NCI-H2029 treated with DMSO at 0.1 percent for 48 hours (cell line): ENCODE measurements at places on chromosomes 7 and 10.

DNA sequence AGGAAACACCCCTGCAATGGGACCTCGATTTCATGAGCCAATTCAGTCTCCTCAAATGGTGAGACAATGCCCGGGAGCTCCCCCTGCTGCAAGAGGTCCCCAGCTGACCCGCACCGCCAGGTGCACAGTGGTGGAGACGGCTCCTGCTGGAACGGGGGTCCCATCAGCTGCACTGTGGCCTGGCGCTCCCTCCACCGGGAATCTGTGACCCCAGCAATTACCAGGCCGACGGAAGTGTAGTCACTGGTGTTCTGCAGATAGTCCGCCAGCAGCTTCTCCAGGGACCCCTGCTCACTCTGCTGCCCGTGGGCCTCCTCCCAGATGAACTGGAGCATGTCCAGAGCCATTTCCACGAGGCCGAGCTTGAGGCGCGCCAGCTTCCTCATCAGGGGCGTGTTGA, 64.9 kb upstream of the NKX6-2 start:
- DNase-seq: no peak

DNA sequence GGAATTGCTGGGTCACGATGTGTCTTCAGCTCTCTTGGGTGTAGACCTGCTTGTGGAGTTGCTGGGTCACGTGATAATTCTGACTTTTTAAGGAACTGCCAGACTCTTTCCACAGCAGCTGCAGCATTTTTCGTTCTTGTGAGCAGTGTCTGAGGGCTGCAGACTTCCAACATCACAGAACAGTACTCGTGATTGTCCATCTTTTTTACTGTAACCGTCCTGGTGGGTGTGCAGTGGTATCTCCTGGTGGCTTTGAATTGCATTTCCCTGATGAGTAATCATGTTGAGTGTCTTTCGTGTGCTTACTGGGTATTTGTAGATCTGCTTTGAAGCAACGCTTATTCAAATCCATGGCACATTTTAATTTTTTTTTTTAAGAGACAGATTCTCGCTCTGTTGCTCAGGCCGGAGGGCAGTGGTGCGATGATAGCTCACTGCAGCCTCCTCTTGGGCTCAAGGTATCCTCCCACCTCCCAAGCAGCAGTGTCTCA, 22.7 kb downstream of the INPP5A start:
- no peak for DNase-seq

- DNase-seq: no peak
These were observed 7.7 kb downstream of the CTBP2 start for GRCh38 chr10:125152450-125153368.

DNA sequence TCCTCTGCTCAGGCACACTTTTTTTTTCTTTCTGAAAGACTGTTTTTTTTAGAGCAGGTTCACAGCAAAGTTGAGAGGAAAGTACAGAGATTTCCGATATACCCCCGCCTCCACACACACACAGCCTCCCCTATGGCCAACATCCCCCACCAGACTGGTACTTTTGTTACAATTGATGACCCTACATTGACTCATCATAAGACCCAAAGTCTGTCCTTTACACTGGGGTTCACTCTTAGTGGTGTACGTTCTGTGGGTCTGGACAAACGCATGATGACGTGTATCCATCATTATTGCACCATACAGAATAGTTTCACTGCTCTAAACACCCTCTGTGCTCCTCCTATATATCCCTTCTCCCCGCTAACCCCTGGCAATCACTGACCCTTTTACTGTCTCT, 107.7 kb downstream of the RBM20 start:
- DNase-seq: no peak
